ENCODE measurements at places on chromosomes 7 and 10. TPM values are rescaled to one million over a fixed set of nuclear protein-coding genes. Genes with fewer than 3 reads are reported as not detected.
A peak's percentile ranks its signal among the peaks of the same experiment; 100 is the strongest.

DNA sequence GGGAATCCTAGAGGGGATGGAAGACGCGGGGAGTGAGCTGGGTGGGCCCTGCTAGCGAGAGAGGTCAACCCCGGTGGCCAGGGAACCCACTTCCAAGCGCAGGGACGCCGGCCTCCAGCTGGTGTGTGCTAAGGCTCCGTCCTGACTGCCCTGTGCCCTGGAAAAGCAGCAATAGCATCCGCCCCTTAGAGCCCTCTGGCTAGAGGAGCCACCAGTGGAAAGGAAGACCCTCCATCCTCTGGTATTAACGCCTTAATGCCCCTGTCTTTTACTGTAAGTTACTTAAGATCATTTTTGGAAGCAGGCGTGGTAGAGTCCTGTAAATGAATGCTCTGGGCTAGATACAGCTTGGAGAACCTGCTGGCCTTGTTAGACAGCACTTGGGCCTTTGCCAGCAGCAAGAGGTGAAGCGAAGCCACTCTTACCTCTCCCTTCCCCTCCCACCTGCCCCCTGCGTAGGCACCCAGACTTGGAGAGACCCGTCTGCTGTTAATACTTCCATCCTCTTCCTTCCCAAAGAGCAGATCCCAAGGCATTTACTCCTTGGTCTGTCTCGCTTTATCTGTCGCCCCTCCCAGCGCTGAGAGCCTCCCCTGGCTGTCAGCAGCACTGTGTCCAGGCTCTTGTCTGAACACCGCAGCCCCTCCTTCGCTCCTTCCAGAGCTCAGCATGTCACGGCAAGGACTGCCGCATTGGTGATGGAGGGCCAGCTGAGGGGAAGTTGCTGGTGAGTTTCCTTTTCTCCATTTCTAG is 4.6 kb downstream of the REPIN1 start:
- no peak for DNase-seq

DNA sequence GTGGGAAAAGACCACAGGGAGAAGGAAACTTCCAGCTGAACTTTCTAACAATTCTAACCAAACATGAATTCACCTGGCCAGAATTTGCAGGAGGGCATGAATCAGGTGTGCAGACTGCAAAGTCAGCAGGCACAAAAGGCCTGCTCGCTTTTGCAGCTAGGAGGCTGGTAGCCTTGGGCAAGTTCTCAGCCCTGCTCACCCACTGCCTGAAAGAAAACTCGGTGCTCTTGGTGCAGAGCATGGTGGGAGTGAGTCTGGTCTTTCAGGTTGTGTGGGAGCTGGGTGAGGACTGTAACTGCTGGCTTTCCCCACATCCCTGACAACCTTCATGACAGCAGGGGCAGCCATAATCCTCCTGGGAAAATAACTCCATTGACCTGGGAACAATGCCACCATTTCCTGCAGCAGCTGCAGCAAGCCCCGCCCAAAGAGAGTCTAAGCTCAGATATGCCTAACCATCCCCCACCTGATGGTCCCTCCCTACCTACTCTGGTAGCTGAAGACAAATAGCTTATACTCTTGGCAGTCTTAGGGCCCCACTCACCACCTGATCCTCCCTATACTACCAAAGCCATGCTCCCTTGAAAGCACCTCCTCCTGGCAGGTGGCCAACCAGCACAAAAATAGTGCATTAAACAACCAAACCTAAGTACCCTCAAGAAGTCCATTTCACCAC is 31.6 kb downstream of the ZNF117 start:
- DNase-seq = no peak

- DNase-seq = no peak
Measured at GRCh38 chr7:70416986-70417655, 714.8 kb upstream of the GALNT17 start.

DNA sequence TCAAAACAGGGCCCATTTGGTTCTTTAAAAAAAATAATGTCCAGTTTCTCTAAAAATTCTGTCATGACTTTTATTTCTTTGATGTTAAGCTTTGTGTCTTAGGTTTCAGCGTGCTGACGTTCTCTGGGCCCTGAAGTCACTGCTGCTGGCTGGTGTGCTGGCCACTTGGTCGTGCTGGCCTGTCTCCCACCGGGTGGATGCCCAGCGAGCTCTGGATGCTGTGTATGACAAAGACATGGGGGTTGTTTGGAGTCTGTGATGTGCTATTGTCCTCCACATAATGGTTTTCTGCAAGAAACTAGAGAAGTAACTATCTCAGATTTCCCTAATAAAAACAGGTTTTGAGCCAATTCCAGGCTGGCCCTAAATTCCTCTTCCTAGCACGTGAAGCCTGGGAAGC is 9.5 kb upstream of the IDI2 start:
- DNase-seq = no peak

DNA sequence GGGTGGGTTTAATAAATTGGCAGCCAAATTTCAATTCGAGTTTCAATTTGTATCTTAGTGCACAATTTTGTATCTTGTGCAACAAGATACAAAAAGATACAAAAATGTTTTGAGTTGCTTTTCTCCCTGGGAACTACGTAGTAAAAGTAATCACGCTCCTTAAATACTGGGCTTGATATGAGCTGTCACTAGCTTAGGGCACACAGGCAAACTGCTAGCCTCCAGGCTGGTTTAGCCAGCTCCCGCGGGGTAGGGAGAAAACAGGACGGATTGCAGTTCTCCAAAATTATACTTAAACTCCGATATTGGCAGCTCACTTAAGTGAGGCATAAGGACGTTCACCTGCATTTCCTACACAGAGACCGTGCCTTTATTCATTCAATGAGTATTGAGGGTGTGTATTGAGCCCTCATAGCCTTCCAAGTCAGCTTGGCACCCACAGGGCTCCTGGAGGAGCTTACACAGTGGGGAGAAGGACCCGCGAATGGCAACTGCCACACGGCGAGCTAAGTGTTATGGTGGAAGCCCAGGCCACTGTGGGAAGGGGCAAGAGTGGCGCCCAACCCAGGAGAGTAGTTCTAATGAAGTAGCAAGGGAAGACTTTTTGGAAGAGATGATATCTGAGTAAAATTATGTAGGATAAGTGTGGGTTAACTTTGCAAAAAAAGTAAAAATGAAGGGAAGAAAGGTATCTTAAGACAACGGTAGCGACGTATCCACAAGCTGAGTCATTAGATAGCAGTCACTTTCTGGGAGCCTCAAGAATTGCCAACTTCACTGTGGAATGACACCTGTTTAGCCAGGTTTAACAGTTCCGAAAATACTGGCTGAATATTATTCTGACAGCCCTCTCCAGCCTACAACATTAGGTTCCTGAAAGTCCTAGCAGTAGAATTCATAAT is 1.6 kb upstream of the EPC1 start:
- no peak for DNase-seq

- DNase-seq = peak; percentile 70
Measured at GRCh38 chr7:158975526-158976467, 119.4 kb downstream of the DYNC2I1 start.

DNA sequence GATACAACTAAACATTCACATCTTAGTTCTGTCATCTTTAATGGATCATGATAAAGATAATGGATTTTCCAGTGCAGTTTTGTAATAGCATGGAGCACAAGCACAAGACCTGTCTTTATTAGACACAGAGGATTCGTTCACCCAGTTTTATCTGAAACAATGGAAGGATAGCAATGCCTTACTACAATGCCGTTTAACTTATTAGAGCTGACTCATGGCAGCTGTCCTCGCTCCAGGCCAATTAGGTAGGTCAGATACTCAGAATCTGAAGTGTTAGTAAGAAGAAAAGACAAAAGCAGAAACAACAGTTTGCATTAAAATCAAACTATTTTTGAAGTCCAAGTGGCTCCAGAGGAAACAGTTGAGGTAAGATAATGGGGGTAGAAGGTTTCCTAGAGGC is 12.8 kb downstream of the OR13A1 start:
- no peak for DNase-seq

GRCh38 chr7:133863362-133864061 is 263.6 kb upstream of the LRGUK start:
- DNase-seq = no peak

- no peak for DNase-seq
Measured at GRCh38 chr7:148726385-148726784, 27.7 kb downstream of the CUL1 start.

GRCh38 chr10:48805848-48806247 is 121.2 kb downstream of the WDFY4 start:
- DNase-seq = no peak

DNA sequence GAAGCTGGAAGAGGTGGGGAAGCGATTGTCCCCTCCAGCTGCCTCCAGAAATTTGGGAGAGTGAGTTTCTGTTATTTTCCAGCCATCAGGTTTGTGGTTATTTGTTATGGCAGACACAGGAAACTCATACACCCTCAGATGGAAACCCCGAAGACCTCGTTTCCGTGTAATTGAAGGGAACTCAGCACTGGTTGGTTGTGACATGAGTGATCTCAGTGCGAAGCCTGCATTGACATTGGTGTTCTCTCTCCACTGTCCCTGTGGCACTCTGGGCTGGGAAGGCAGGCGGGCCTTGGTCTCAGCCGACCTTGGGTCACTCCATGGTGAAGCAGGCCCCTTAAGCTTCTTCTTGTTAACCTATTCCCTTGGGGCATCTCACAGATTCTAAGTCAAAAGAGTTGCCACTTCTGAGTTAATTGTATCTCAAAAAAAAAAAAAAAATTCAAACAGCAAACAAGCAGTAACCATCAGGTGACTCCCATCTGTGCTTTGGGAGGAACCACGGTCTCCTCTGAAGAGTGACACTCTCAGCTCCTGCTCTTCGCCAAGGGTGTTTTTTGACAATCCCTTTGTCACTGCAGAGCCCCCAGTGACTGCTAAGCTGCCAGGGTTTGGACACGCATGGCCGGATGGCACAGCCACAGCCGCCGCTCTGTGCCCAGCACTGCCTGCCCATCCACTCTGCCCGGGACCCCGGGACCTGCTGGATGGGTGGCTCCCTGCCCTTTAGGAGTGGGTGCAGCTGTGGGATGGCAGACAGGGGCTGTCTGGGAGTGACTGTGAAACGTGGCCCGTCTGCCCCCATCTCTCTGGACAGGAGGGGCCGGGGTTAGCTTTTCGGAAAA is 233.6 kb downstream of the PRPF18 start:
- DNase-seq = no peak

Gene CPA2
- 0.14 TPM for total RNA-seq

Gene CAV1
- 26.4 TPM for total RNA-seq

Gene PRSS37
- 0.47 TPM for total RNA-seq

Gene IGFBP1
- 0.05 TPM for total RNA-seq

Gene TRIL
- 0.99 TPM for total RNA-seq

Gene ECHDC3
- 3.0 TPM for total RNA-seq

Gene CCDC7
- 31.0 TPM for total RNA-seq

Gene CCNJ
- 4.5 TPM for total RNA-seq

Gene OPN4
- total RNA-seq = under 0.01 TPM

Gene RBM20
- total RNA-seq = 1.6 TPM

Data from thymus (tissue), 14 donors.